Activated effector memory CD4-positive, alpha-beta T cell treated with Interleukin-2 at 50 U/mL for 16 hours (primary cell): ENCODE measurements at places on chromosomes 6 and 20.

- no peak for DNase-seq
Measured at GRCh38 chr6:164744301-164744700, 565.1 kb downstream of the C6orf118 start.

DNA sequence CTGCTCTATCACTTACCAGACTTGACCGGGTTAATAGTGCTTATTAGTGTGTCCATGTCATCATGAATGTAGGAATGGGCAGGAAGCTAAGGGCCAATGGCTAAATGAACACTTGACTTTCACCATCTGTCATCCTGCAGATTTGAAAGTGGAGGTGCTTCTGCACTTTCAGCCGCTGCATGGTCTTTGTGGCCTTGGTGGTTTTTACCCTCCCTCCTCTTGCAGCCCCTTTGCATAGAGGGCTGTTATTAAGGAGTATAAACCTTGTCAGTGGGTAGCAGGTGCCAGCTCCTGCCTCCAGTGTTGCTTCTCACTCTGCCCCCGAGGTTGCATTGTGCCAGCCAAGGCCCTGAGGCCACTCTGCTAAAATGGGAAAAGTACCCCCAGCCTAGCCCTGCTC, 122.2 kb upstream of the TNFAIP3 start:
- no peak for DNase-seq

GRCh38 chr20:34096699-34097444, 15.2 kb downstream of the EIF2S2 start:
- DNase-seq, result no peak

- no peak for DNase-seq
Measured at GRCh38 chr6:18203786-18204185, 48.6 kb downstream of the KDM1B start.

DNA sequence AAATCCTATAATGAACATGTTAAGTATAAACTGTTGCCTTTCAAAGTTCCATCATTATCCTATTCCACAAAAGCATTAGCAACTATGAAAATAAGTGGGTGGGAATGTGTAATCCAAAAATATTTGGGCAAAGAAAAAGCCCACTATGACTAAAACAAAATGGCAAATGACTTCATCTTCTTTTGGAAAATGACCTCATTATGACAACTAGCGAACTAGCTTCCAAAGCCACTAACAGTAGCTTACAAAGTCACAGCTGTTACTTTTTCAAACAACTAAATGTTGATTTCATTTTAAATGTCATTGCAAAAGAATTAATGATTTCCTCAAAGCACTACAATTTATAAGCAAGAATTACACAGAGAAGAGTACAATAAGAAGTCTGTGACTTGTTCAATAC, 49.8 kb upstream of the RUNX2 start:
- no peak for DNase-seq

DNA sequence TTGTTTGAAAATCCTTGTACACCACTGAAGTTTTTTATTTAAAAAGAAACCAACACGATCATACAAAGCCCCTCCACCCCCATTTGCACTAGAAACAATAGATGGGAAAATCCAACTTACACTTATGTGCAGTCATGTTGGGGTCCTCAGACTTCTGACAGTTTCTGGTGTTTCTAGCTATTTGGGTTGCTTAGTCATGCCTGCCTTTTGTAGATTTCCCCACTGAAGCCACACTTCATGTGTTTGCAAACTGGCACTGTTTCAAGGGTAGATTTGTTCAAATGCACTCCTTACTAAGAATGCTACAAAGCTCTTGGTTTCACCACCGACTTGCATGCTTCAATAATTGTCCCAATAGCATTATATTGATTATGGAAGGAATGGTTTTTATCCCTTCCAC, 1.5 kb downstream of the SH3BGRL2 start:
- DNase-seq, result no peak

- no peak for DNase-seq
Measured at GRCh38 chr6:57342148-57342669, 24.8 kb downstream of the PRIM2 start.

DNA sequence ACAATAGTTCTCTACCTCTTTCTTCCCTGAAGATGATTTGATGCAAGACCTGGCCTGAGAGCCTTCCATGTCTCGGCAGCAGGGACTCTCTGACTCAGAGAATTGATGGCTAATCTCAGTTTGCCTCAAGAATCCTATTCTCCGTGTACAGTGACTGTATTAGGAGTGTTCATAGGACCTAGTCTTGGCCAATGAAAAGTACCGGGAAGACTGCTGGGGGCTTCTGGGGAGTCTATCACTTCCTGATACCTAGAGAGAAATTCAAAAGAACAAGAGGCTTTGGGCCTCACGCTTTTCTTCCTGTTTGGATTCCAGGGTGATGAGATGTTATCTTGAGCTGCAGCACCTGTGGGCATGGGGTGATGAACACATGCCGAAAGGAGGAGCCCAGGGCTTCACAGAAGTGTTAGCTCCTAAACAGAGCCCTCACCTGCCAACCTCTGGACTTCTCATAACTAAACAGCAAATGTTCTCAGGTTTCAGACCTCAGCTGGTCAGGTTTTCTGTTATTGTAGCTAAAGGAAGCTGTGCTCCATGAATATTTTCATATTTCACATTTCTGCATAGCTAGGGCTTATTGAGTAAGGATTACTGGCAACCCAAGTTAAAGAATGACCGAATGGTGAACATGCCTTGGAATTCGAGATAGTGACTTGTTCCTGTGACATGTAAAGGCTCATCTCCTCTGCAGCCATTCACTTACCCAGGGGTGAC, 323.1 kb upstream of the AGPAT4 start:
- DNase-seq, result no peak

DNA sequence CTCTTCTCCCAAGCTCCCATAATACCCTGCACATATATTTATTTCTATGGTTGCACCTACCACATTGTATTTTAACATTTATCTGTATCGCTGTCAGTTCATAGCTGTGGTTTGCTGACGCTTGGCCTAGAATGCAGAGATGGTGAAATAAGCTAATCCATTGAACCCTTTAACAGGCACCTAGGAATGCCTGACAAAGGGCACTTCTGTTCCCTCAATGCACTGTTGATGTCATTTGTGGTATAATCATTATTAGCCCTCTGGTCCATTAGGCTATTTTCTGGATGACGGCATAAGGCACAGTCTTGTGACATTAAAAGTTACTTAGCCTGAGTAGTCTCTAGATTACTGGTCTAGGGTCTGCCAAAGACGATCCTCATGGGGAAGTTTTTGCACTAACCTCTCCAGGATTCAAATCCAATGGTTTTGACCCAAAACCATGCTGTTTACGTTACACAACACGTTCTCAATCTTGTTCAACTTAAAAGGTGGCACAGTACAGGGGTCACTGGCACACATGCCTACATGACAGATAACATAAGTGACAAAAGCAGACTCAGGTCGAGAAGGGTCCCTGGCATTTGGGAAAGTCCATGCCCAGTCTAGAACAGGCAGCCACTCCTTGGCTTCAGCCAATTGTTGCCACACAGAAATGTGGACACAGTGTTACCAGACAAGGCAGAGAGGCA, 2.1 kb upstream of the YWHAB start:
- no peak for DNase-seq

DNA sequence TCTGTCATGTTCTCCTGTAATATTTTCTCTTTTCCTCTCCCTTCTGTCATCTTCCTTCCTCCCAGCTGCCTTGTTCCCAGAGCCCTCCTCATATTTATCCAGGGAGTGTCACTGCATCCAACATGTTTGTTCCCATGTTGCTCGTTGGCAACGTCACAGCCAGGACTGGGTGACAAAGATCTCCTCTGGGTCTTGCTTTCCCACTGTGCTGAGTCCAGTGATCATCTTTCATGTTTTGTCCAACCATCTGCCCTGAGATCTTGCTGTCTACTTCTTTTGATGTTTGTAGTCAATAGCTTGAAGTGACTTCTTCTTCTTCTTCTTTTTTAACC, 26.6 kb downstream of the FARS2 start:
- DNase-seq, result no peak

- no peak for DNase-seq
Measured at GRCh38 chr6:157068691-157069324, 254.5 kb downstream of the TMEM242 start.

GRCh38 chr6:104404377-104404776, 455.3 kb downstream of the HACE1 start:
- DNase-seq, result no peak

GRCh38 chr20:57153238-57153905, 113.1 kb downstream of the BMP7 start:
- no peak for DNase-seq

- no peak for DNase-seq
Measured at GRCh38 chr6:170063851-170064602, 226.9 kb downstream of the DLL1 start.

GRCh38 chr6:44232676-44233566, 9.5 kb downstream of the SLC29A1 start:
- no peak for DNase-seq

- DNase-seq, result no peak
Measured at GRCh38 chr6:145247692-145248419, 487.5 kb downstream of the EPM2A start.

GRCh38 chr20:44056010-44056698, 130.8 kb downstream of the JPH2 start:
- DNase-seq, result no peak

DNA sequence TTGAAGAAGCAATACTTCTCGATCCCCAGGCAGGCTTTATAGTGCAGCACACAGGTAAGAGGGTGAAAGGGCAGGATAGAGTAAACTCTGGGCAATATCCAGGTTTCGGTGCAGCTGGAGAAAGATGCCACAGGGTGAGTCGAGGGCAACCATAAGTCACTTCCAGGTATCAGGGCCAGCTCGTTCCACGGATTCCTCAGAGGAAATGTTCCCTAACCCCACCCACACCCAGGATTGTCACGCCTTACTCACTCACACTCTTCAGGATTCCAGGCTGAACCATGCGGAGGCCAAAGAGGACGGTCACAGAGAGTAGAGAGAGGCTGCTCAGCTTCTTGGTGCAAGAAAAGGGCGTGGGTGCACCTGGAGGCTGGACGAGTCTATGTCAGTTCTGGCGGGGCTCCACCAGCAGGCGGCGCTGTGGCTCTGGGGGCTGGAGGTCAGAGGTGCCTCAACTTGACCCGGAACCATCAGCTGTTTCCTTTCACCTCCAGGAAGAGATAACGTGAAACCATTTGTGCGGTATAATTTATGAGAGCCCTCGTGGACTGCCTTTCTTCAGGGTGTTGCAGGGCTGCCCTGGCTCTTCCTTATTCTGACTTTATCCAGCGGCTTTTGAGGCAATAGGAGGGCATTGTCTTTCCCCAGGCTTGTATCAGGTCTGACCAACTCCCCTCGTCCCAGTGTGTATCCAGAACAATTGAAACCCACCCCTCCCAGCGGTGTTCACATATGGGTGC, 14.5 kb upstream of the WFDC12 start:
- peak; percentile 12 for DNase-seq

DNA sequence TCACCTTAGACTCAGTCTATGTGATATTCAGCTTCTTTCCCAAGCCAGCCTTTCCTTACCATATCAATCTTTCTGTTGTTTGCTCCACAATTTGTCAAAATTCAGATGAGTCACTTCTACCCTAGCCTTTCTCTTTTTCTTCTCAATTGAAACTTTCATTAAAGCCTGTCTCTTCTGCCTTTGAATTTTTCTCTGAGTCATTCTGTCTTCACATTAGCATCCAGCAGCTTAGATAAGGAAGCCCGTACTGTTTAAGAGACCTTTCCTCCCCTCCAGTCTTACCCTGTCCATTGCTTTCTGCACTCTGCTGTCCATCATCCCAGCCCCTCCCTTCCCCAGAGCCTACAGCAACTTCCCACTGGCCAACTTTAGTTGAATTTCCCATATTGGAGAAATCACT, 34.9 kb upstream of the RALGAPA2 start:
- DNase-seq, result no peak

DNA sequence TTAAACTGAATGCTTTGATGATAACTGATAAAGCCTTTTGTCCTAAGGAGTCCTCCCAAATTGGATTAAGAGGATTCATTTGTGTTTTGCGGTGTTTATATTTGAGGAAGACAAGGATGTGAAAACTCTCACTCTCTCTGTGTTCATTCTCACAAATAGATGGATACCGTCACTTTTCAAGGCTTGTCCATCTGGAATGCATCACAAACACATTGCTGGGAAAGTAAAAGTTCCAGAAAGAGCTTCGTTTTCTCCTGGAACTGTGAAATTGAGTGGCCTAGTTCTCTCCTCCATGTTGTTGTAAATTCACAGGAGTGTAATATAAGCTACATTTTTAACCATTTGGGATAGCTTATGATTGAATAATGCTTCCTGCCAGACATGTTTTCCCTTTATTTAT, 581.6 kb upstream of the FLRT3 start:
- DNase-seq, result no peak

GRCh38 chr20:62782149-62782892, 14.0 kb upstream of the MRGBP start:
- DNase-seq, result no peak

DNA sequence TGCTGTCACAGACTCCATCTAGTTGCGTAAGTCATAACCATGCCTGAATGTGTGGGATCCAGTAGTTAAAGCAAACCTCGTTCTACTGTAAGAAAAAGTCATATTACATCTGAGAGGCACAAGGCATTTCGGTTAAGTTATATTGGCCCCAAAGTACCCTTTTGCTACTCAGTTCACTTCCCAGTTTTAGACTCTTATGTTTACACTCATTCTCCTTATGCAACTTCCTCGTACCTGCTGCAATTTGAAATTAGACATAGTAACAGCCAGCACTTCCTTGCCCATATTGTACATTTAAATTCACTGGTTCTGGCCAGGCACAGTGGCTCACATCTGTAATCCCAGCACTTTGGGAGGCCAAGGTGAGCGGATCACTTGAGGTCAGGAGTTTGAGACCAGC, 37.0 kb downstream of the PEX7 start:
- DNase-seq, result no peak

DNA sequence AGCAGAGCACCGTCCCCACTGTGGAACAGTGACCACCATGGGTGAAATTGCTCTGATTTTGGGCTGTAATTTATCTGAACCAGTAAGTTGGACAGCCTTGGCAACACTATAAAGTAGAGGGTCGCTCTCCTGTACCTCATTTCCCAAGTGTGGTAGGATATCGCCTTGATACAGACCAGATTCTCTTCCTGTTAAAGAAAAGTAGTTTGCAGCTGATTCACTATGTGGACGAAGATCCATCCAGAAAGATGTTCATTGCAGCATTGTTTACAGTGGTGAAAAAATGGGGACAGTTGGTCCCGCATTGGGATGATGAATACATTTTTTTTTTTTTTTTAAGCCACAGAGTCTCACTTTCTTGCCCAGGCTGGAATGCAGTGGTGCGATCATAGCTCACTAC, 74.3 kb downstream of the SLX4IP start:
- no peak for DNase-seq

- DNase-seq, result no peak
Measured at GRCh38 chr20:31644701-31645100, 7.0 kb downstream of the COX4I2 start.

- DNase-seq, result no peak
Measured at GRCh38 chr6:84514089-84514971, 250.1 kb downstream of the TBX18 start.

GRCh38 chr6:112289038-112289566, 34.7 kb upstream of the LAMA4 start:
- no peak for DNase-seq

DNA sequence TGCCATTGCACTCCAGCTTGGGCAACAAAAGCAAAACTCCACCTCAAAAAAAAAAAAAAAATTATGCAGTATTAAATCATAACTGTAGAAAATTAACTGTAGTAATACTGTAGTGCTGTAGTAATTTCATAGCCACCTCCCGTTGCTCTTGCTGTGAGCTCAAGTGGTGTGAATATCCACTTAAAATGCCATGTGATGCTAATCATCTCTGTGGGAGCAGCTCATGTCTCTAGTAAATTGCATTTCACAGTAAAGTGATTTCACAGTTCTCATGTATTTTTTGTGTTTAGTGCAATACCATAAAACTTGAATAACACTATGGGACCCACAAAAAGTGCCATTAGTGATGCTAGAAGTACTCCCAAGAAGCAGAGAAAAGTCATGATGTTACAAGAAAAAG, 14.4 kb upstream of the FAM217A start:
- DNase-seq, result no peak
